ENCODE measurements at places on chromosomes 13 and 19.
A peak's percentile ranks its signal among the peaks of the same experiment; 100 is the strongest.

DNA sequence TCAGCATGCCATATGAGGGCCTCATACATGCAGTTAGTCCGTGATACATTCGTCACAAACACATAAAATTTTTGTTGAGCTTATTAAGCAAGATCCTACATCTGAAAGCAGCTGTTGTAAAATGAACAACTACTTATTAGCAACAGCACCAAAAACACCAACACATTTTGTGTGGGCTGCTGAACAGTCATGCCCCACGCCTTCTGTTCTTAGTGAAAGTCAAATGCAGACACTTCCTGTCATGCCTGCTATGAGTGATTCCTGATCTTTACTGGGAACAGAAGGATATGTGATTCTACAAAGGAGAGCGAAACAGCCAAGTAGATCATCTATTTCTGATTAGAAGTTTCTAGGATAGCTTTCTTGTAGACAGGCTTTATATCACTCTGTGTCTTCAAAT, 4.2 kb upstream of the B3GLCT start:
- no peak for DNase-seq

DNA sequence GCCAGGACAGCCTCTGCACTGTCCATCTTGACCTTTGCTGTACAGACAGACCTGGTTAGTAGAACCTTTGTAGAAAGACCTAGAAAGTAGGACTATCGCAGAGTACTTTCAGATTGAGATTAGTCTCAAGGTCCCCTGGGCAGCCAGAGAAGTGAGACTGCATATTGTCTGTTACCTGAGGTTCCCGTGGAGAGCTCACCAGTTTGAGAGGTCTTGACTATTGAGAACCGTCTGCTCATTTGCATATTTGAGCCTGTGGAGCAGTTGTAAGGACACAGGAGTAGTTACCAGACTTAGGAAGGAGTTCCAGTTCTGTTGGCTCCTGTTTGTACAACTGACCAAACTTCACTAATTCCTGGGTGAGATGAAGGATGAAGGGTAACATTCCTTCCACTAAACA, 66.2 kb downstream of the SPATA13 start:
- DNase-seq = no peak

DNA sequence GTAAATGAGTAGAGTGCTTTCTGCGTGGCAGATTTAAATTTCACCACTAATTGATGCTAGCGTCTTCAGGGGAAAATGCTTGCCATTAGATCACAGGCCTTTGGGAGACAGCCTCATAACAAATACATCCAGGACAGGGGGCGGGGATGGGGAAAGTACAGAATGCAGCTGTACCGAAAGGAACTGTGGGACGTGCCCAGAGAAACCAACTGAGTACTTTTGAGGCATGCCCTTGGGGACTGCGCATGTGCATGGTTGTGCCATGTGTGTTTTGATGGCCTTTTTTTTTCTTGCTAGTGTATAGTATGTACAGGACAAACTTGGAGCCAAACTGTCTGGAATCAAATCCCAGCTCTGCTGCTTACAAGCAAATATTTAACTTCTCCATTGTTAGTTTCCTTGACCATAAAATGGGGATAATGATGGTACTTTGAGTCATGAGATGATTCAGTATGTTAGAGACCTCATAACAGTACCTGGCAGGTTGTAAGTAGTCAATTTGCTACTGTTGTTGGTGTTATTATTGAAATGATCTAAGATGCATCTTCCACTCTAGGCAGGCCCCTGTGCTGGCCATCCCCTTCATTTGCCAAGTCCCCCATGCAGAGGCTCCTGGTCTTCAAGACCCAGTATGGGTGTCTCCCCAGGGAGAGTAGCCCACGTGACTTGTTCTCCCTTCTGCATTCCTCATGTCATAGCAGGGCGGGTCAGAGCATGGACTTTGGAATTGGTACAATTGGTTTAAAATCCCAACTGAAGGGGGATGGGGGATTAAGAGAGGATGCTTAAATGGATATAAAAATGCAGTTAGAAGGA, 68.3 kb upstream of the NPAS1 start:
- DNase-seq = no peak

DNA sequence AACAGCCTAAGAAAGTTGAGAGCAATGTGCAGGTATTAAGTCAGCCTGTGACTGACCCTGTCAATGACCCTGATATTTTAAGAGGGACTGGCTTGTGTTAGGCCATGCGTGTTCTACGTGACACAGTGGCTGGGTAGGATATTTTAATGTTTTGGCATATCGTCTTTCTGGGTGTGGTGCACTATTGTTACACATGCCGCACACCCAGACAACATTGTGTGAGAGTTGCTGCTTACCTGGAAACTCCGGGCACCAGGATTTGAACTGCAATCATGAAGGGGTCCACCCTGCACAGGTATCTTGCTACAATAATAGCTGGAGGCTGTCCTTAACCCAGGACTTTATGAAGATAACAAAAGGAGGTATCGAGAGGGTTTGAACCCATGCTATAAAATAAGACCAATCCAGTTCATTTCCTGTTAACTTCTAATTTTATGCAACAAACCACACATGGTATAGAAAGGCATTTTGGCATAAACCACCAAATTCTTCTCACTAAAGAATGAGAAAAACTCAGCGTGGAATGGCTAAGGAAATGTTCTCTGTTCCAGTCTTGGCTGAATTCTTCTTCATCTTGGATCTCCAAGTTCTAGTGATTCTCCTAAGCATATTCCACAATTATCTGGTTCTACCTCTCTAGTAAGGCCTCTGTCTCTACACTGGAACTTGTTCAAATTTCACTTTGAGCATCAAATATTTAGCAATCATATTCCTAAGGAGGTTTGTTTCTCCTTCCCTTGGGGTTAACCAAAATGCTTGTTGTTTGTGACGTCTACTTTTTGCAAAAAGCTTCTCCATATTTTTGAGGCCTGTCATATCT, 38.7 kb upstream of the POMP start:
- no peak for DNase-seq

GRCh38 chr19:8463365-8463764, 18.6 kb downstream of the HNRNPM start:
- no peak for DNase-seq

DNA sequence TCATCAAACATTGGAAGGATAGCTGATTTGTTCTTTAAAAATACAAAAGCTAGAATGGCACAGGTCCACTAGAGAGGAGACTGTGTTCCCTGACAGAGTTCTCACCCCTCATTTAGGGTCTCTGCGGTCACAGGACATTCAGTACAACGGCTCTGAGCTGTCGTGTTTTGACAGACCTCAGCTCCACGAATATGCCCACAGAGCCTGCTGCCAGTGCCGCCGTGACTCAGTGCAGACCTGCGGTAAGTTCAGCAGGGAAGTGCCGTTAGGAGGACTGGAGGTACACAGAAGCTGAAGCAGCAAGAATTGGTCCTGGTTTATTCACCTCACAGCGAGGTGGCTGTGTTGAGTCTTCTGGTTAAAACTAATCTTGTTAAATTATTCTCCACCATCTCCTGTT, 90.0 kb downstream of the TNFRSF19 start:
- DNase-seq = no peak

DNA sequence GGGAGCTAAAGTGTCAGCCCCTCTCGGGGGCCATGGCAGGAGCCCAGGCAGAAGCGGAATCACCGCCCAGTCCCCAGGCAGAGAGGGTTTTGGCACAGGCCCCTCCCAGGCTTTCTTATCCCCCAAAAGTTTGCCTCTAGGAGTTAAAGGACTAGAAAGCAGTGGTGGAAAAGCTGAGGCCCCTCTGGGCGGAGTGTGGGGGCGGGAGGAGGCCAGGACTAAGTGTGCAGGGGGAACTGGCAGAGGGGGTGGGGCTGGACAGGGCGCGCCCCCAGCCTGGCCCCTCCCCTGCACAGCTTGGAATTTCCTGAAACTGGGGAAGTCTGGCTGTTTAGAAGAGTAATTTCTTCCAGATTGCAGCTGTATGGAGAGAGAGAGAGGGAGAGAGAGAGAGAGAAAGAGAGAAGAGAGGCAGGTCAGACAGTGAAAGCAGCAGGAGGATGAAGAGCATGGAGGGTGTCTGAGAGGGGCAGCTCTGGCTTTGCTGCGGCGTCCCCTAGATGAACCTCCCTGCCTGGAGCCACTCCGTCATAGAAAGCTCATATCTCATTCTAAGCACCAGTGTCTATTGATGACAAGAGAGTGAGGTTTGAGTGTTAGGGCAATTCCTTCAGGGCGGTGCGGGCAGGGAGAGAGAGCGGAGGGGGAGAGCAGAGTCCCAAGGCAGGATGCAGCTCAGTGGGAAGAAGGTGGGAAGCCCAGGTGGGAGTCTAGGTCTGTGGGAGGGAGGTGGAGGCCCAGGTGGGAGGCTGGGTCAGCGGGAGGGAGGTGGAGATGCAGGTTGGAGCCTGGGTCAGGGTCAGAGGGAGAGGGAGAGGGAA, at the start of gene CDC42EP5:
Gene CDC42EP5 (minus strand): TSS at position 226 of the 821 bp plus-strand sequence. CDS start 7,749 bp downstream, outside the sequence.
- DNase-seq = peak; percentile 33

DNA sequence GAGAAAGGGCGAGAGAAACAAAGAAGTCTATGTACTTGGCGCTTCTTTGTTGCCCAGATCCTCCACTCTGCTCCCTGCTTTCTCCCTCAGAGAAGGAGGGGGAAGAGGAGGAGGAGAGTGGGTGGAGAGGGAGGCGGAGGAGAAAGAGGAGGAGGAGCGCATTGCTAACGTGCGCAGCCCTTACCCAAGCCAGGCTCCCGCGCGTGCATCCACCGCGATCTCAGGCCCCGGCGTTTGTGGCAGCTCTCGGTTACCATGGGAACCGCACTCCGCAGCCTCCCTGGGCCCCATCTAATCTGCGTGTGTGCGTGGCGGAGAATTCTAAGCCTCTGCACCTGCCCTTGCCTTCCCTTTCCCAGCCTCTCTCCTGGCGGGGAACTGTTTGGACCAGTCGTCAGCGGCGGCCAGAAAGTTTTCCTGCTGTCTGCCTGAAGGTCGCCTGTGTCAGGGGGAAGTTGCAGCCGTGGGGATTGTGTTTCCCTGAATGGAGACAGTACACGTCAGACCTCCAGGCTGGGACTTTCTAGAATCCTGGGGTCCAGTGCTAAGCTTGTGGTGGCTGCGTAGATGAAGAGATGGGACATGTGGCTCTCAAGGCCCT, at the start of gene ERICH6B:
Gene ERICH6B (minus strand): TSS at position 239 of the 601 bp plus-strand sequence. CDS start 18,734 bp downstream, outside the sequence.
- peak; percentile 76 for DNase-seq

- no peak for DNase-seq
Observed at GRCh38 chr13:77084755-77085154, 57.8 kb upstream of the FBXL3 start.

DNA sequence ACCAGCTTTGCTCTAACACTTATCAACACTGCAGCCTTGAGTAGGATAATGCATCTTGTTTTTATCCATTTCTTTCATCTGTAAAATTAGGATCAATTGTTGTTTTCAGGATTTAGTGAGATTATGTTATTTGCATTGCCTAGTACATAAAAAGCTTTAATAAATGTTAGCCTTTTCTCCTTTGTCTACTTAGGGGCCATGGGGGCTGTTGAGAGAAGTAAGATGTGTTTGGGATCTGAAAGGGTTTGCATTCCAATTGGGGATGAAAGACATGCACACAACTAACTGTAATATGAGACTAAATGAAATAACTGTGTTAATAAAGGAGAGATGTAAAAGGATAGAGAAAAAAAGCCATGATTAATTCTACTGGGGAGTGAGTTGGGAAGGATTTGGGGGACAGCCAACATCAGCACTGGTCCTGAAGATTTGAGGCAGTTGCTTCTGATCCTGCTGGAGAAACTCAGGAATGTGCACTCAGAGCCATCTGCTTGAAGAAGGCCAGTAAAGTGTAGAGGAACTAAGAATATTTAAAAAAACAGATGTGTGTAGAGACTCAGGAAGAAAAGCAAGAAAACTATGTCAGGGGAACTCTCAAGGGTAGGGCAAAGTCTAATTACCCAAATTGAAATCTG, 236.3 kb downstream of the OLFM4 start:
- no peak for DNase-seq

GRCh38 chr13:67277581-67277980, 47.4 kb upstream of the PCDH9 start:
- DNase-seq = no peak

DNA sequence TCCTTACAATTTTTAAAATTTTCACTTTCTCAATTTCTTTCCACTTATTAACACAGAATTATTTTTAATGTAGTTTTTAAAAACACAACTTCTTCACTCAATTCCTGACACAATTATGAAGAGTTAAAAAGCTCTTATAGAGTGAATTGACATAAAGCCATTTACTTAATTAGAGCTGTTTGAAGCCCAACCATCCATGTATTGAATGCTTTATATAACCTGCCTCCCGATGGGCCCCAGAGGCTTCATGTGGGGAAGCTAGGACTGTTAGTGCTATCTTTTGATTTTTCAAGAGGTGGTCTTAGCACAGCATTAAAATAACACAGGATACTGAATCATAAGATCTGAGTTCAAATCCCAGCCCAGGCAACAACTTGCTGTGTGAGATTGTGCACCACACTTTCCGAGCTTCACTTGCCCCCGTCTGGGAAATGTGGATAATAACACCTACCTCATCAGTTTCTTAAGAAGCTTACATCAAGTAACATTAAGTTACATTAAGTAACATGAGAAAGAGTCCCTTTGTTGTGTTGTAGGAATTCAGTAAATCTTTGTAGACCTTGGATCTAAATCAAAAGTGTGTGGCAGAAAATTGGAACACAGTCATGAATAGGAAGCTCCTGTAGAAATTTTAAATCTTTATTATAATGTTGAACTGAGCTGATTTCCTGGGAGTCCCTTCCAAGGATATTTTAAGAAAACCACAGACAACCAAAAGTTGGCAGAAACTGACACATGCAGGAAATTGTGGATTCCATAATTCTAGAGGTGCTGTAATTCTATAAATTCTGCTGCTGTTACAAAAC, 5.5 kb upstream of the ENOX1 start:
- no peak for DNase-seq

Measured in neural crest cell (in vitro differentiated cells).